ENCODE measurements at places on chromosomes 5 and 9.

- DNase-seq = no peak
Observed at GRCh38 chr5:115325296-115325959, 29.0 kb upstream of the CCDC112 start.

DNA sequence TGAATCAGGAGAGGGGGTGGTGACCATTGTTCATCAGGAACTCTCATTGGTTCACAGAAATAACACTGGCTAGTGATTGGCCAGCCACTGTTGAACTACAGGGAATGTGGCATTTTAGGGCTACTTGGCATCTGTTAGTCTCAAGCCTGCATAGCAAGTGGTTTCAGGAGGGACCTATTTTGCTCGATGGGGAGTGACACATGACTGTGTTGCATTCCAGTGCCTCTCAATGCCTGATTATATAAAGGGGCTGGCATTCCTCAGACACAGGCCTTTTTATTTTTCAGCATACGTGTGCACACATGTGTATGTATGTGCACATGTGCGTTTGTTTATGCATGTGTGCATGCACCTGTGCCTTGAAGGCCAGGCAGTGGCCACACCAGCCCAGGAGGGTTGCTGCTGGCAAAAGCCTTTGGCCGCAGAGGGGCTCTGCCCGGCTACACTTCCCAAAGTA is 23.2 kb downstream of the FGD3 start:
- no peak for DNase-seq

GRCh38 chr5:143031781-143032580 is 261.8 kb downstream of the ARHGAP26 start:
- DNase-seq = no peak

DNA sequence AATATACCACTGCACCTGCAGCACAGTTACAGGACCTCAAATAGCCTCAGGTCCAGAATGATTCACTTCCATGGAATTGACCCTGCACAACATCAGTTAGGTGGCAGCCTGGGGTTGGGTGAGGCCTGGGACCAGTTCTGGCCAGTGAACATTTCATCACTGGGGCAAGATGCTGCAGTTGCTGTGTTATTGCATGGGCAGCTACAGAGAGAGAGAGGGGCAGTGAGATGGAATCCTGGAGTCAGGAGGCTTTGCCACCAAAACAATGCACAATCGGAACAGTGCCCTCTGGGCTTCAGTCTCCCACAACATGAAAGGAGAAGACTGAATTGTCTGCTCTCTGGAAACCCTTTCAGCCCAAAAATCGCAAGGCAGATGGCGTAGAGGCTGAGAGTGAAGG is 51.8 kb downstream of the SH3TC2 start:
- no peak for DNase-seq

DNA sequence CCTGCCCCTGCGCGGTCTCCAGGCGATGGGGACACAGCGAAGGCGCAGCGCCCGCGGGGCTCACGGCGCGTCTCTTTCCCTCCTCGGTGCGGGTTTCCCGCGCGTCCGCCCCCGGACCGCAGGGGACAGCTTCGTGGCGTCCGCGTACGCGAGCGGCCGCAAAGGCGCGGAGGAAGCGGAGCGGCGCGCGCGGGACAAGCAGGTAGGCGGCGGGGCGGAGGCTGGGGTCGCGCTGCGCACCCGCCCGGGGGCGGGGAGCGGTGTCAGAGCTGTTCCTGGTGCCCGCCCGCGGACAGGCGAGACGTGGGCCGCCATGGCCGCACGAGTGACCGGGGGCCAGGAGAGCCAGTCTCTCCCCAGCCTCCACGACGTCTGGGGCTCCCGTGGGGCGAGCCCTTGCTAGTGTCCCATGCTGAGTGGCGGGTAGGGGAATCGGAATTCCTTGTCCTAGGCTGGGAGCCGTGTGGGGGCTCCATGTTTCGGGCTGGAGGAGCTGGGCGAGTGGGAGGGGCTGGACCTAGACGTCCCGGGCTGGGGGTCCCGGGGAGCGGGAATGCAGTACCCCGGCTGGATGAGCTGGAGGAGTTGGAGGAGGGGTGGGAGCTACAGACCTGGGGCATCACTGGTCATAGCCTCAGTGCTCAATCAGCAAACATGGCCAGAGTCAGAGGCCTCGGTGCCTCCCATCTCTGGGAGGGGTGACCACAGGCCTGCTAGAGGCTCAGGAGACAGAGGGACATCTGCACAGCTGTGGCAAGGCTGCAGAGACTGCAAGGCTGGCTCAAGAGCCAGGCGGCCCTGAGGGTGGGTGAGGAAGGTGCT is 968 bp downstream of the NKD2 start:
- DNase-seq = no peak

- no peak for DNase-seq
Observed at GRCh38 chr9:122015170-122015821, 77.8 kb downstream of the TTLL11 start.

DNA sequence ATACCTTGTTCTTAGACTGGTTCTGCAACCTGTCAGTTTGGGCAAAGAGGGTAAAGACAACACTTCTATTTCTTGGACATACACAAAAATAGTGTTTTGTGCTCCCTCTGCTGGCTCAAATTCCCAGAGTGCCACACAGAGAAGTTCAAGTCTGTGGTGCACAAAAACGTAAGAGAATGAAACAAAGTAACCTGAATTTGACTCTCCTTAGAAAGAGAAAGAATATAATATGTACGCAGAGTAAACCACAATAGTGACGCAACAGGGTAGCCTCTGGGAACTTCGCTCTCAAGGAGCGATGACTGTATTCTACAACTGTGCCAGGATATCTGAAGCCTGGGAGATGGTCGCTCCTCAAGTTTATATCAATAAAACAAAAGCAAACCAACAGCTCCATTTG is 18.5 kb downstream of the DDX31 start:
- no peak for DNase-seq

DNA sequence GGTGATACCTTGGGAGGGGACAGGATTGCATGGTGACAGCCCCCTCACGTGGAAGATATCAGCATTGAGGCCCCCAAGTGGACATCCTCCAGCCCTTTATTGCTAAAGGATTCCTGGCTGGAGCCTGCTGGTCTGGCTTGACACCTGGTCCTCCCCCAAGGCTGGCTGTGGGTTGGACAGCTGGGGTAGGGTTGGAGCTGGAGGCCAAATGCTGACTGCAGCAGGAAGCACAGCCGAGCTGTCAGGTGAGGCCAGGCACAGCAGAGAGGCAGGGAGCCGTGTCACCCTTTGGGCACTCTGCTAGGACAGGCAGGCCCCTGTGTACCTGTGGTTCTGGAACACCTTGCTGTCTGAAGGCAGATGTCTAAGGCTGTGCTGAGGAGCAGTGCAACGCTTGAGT is 2.2 kb downstream of the CACFD1 start:
- DNase-seq = no peak

- DNase-seq = no peak
Observed at GRCh38 chr5:55702598-55703345, 9.4 kb downstream of the SLC38A9 start.

DNA sequence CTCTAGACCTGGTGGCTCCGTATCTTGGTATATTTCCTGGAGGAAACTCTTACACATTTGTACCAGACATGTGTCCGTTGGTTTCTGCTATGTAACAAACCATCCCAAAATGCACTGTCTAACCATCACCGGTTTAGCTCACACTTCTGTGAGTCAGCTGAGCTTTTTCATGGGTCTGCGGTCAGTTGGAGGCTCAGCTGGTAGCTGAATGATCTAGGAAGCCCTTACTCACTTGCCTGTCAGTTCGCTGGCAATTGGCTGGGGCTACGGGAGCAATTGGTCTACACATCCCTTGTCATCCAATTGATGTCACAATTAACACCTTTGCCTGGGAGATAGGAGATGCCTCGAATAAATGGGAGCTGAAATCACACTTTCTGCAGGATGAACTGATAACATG is 11.6 kb upstream of the WHRN start:
- no peak for DNase-seq

- no peak for DNase-seq
Observed at GRCh38 chr5:32445287-32445758, 783 bp upstream of the ZFR start.

- no peak for DNase-seq
Observed at GRCh38 chr5:59533730-59534108, 359.8 kb downstream of the PDE4D start.

Data from CD8-positive, alpha-beta memory T cell (primary cell).